ENCODE measurements at places on chromosomes 13 and 19.

GRCh38 chr19:46394402-46394797 is 19.0 kb downstream of the CCDC8 start:
- DNase-seq, result no peak

DNA sequence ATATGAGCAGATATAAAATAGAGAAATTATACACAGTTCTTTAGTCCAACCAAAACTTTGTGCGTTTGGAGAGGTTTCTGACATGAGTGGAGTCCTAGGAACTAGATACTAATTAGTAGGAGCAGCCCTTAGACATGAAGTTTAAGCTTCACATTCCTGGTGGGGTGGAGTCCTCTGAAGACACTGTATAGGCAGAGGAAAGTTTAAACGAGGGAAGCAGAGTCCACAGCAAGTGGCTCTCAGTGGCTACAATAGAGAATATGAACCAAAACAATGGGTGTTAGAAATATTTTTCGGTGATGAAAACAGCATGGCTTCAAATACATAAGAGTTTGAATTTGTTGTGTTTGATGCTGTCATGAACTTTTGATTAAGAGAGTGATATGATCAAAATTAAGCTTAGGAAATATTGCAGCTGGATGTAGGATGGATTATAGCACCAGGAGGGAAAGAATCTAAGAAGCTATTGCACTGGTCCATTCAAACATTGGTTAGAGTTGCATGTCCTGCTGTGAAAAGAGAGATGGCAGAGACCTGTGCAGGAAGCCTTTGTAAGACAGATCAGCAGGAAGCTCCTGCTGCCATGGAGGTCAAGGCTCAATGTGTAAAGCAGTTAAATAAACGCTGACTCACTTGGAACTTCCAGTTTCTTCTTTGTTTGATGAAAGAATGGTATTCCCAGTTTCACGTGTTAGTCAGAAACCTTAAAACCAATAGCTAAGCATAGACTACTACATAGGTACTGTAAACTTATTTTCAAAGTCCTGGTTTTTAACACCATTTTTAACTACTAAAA is 175.2 kb downstream of the TDRD3 start:
- DNase-seq, result no peak

DNA sequence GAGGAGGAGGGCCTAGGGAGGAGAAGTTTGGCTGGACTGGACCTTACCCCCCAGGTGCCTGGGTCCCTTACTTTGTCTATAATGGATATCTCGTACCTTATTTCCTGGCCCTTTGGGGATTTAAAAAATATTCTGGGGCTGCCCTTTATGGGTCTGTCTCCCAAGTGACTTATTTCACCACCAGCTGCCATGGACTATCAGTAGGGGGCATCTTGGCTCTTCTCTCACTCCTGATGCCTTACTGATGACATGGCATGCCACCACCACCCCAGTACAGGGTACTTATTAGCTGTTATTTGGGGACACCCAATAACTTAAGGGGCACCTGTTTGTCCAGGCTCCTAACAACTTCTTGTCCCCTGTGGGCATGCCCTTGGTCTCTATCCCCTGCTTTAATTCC is 38.0 kb downstream of the NFIX start:
- DNase-seq, result no peak

- no peak for DNase-seq
These were observed 63.3 kb upstream of the LDLR start for GRCh38 chr19:11025997-11026396.

GRCh38 chr13:47934371-47934770 is 66.7 kb downstream of the SUCLA2 start:
- no peak for DNase-seq

DNA sequence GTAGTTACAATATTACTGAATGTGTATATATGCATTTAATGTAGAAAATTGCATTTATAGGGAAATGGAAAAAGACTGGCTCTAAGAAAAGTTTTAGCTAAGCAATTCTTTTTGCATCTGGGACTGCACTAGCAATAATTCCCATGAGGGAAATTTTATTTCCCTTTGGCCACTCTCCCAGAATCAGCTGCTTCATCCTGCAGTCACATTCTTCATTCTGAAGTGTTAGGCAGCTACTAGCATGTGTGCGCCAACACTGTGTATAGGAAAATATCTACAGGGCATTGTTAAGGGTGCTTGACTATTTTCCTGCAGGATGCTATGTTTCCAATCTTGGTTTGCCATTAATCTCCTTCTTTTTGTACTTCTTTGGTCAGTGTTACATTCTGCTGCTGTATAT is 312.8 kb upstream of the PCDH20 start:
- DNase-seq, result no peak

GRCh38 chr19:33311326-33311682 is 9.0 kb upstream of the CEBPA start:
- DNase-seq, result no peak

GRCh38 chr19:7831452-7831851 is 1.4 kb downstream of the EVI5L start:
- DNase-seq, result no peak

DNA sequence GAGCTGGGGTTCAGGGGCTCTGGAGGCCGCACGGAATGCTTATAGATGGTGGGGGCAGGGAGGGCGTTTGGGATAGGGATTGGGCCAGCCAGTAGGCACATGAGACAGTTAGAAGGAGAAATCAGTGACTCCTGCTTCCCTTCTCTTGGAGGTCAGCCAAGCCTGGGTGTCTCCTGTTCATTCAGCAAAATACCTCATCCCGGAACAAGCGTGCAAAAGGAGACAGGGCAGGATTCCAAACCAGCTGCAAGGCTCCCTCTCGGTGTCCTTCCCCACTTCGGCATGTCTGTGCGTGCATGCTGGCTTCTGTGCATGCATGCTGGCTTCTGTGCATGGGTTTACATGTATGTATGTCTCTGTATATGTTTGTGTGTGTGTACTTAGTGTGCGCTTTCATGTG is 37.3 kb upstream of the PEPD start:
- no peak for DNase-seq

Data from cerebellar nuclear complex (tissue), 1 donor.